MV-4-11 (cell line): ENCODE measurements at places on chromosomes 5 and 9.

DNA sequence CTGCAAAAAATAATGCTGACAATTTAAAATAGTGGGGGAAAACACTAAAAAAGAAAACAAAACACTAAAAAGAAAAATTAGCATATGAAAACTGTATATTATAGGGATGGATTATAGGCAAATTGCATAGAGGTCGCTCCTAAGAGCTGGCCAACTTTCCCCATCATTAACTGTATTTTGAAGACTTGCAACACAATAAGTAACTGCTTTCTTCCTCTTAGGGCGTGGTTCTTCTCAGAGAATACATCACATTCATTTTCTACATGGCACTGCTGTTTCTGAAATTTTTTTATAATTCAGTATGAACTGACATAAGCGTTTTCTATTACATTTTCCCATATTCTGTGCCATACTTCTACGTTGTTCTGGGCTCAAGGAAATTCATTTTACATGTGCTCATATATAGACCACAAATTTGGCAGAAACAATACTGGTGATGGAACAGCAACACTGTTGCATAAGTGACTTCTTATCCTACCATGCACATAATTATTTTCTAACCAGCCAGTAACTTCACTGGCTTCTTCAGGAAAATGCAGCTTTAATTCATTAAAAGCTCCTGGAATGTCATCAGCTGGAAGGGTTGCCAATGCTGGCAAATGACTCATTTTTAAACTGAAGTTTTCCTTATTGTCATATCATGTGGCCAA is 171.2 kb upstream of the DMAC1 start:
- DNase-seq, result peak; percentile 54

DNA sequence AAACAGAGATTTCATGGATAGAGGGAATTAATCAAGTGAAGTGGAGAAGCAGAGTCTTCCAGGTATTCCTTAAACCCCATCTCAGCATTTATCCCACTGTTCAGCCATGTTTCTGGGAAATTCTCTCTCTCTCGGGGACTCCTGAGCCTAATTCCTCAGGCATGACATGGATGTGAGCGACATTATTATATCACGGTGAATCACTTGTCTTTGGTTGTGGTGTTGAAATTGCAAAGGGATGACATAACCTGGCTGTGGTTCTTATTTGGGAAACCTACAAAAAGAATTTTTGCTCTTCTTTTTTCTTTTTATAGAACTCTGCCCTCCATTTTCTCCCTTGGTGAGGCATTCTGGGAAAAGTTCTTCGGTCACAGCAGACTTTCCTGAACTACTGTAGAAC is 457.9 kb upstream of the PTGER4 start:
- no peak for DNase-seq

DNA sequence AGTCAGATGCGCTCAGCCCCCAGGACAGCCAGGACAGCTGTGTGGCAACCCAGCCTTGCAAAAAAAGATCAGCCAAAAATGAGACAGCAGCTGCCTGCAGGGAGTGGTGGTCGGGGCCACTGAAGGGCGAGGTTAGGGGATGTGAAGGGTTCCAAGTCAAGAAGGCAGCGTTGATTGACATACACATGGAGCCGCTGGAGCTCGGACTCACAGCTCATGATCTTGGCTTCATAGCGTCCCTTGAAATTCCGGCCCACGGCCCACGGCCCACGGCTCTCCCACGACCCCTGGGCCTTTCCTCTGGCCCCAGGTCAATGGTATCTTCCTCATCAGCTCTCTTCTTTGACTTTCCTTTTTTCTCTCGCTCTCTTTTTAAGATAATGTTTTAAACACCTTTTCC is 390.0 kb upstream of the IRX4 start:
- no peak for DNase-seq

- no peak for DNase-seq
Observed at GRCh38 chr9:14179449-14179848, 134.5 kb downstream of the NFIB start.

GRCh38 chr5:93588352-93589151 is 5.5 kb downstream of the NR2F1 start:
- DNase-seq, result no peak

DNA sequence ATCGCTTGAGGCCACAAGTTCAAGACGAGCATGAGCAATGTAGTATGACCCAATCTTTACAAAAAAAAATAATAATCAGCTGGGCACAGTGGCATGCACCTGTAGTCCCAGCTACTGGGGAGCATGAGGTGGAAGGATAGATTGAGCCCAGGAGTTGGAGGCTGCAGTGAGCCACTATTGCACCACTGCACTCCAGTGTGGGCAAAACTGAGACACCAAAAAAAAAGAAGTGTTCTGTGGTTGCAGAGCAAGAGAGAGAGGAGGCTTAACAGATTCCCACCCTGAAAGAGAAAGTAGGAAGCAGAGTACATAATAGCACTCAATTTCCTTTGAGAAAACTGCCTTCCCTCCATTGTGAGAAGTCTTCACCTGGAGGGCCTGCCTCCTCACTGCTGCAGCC is 52.6 kb downstream of the ALDH7A1 start:
- DNase-seq, result peak; percentile 90

DNA sequence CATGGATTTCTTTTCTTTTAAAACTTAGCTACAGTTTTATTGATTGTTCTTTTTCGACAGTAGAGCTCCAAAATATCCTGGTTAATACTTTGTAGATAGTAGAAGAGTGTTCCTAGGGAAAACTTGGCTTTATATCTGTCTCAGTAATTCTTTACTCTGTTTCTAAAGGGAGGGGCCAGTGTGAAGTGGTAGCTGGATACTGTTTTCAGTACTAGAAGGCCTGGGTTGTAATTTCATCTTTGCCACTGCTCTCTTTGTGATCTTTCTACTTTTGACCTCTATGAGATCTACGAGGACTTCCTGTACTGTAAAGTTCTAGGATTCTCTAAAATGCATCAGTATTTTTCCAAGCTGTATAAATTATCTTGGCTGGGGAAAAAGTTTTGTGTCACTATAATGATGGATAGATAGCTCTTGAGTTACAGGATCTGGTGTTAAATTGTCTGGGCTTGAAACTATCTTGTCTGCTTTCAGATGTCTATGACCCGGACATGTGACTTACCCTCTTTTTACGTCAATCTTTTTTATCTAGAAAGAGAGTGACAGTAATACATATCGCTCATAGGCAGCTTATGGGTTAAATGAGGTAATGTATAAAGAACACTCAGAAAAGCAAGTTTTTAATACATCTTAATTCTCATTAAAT is 53.6 kb downstream of the PRR16 start:
- no peak for DNase-seq

- DNase-seq, result peak; percentile 95
Observed at GRCh38 chr9:96150324-96151227, 151.4 kb downstream of the HSD17B3 start.

GRCh38 chr5:112995764-112996618 is 19.4 kb downstream of the DCP2 start:
- DNase-seq, result peak; percentile 31

- DNase-seq, result no peak
Observed at GRCh38 chr5:106976363-106976762, 694.4 kb downstream of the EFNA5 start.

DNA sequence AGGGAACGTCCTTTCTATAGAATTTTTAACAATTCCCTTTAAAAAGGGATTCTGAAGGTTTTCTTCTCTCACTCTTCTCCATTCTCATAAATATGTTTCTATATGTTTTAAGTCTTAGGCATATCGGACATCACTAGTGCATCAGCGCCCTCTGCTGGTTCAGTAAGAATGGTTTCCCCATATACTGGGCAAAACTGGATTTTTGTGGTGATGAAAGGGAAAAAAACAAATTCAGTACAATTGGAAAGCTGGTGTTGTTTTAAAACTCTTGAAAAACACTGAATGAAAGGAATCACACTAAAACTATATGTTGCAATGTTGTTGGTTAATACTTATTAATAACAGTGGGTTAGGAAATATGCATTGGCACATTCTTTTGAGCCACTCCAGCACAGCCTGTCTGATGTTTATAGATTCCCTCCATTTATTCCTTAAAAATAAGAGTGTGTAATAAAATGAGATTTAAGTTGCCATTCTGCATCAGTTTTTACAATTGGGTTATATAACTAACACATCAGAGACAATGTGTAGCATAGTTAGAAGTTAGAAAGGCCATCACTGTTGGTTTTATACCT is 15.8 kb downstream of the CWC27 start:
- peak; percentile 75 for DNase-seq

DNA sequence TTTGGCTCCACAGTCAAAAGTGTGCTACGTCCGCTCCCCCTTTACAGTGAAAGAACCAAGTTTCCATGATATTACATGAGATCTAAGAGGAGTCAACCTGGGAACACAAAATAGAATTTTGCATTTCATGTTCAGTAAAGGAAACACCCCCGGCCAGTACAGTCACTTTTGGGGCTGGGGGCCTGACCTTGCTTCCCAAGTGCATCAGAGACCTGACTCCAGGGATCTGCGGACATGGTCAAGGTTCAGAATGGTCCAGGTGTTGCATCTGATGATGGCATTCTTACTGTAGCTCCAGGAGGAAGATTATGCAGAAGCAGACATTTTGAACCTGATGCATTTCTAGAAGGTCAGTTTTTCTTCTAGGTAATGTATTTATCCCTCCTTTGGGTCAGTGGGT is 39.8 kb downstream of the AK8 start:
- DNase-seq, result no peak

DNA sequence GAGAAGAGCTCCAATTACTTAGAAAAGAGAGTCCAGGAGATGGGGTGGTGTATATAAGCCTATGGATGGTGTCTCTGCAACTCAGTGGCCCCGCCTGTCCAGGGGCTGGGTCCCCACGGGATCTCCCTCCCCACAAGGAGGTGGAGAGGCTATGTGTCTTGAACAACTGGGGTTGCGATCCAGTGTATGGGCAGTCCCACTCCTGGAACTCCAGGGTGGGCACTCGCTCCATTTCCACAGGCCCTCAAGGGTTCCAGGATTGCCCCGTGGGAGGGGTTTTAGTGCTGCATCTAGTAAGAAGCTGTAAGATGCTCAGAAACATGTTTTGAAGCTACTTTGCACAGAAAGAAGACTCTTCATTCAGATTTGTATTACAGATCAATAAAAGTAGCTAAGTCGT is 558 bp upstream of the SMAD5 start:
- DNase-seq, result no peak

DNA sequence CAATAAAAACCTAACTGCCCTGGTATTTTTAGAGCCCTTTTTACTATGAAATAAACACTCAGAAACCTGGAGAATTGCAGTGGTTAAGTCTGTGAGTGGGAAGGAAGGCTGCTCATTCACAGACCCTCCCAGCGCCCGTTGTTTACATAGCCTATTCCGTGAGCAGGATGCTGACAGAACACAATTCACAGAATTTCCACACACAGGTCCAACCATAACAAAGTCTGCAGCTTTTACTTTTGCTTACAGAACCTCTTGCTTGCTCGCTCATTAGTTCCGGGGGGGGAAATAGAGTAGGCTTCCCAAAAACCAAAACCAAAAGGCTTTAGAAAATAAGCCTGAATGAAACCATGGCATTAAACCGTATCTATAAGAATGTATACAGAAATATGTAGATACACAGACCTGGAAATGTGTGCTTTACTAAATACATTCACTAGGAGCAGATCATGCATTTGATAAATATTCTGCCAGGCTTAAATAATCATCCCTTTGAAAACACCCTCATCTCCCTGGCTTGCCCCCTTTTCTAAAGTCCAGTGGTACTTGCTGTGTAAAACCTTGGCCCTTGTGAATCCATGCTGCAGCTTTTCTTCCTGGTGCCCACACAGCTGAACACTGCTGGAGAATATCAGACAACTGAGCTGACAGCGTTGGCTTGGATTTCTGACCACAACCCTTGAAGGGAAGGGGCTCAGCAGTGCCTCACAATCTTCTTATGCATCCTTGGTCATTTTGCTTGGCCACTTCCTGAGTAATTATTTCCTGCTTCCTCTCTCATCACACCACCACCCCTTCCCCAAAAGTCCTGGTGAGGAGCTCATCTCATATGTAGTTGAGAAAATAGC is 128.0 kb downstream of the FANCC start:
- peak; percentile 31 for DNase-seq

DNA sequence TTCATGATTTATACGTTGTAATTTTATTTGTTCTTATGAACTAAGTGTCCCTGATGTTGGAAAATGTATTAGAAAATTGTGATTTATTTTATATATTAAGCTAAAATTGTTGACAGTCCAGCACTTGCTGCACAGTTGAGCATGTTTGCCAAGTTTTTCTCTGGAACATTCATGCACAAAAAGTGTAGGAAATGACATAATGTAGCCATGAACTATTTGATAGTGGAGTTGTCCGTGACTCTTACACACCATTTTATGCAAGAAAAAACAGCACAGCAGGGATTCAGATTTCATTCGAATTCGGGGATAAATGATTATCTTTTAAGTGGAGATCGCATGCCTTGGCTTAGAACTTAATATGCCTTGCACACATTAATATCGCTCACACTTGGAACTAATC is 708.6 kb upstream of the WWC1 start:
- no peak for DNase-seq

GRCh38 chr5:75366787-75367186 is 29.8 kb downstream of the HMGCR start:
- no peak for DNase-seq

GRCh38 chr5:61232490-61233050 is 70.3 kb upstream of the SMIM15 start:
- peak; percentile 7 for DNase-seq

DNA sequence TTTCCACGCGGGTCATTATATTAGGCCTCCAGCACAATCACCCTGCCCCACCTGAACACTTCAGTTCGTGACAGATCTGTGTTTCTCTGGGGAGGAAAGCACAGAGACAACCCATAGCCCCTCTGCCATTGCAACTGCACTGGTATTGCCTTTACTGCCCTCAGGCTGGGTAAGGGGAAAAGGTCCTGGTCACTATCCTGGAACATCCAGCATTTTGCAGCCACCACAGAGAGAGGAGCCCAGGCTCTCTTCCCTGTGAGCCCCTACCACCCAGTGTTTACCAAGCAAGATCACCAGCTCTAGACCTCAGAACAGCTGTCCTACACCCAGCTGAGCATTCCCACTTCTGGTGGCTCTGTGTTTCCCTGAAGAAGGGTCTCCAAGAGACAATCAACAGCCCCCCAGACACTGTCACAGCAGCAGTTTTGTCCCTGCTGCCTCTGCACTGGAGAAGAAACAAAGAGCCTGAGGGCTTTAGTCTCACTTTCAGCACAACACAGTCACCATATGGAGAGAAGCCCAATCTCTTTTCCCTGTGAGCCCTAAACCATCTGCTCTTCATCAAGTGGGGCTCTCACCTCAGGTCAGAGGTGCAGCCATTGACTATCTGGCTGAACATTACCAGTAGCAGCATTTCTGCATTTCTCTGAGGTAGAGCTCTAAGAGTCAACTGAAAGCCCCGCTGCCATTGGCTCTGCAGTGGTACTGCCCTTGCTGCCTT is 655.2 kb upstream of the FAM174A start:
- no peak for DNase-seq

DNA sequence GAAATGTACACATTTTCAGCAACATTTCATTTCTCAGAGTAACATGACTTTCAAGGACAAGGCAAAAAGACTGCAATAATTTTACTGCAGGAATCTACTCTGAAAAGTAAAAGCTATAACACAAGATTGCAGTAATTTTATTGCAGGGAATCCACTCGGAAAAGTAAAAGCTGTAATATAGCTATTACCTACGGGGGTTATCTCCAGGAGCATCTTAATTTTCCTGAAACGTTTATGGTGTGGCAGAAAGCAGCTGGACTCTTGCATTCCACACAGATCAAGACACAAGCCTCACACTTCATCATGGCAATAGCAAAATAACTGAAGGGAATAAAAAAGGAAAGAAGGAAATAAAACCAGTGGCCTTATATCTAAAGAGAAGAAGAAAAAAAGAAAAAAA is 171.2 kb downstream of the TSSK1B start:
- no peak for DNase-seq
